NCI-H187 treated with DMSO at 0.1 percent for 48 hours (cell line): ENCODE measurements at places on chromosomes 6 and 20.

DNA sequence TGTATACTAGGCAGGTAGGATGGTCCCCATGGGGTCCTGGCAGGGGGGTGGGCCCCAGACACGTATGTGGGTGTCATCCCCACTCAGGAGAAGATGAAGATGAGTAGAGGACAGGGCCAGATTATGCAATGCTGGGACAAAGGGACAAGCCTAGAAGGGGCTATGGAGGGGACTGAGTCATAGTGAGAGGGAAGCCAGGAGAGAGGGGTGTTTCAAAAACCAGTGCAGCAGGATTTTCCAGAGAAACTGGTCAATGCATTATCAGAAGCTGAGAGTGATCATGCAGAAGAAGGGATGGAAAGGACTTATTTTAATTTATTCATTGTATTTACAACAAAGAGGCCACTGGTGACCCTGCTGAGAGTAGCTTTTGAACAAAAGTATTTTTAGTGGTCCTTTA lies 74.0 kb downstream of the PPP1R3G start:
- no peak for DNase-seq

GRCh38 chr6:39203436-39204159 lies 25.7 kb downstream of the KCNK5 start:
- DNase-seq = no peak

DNA sequence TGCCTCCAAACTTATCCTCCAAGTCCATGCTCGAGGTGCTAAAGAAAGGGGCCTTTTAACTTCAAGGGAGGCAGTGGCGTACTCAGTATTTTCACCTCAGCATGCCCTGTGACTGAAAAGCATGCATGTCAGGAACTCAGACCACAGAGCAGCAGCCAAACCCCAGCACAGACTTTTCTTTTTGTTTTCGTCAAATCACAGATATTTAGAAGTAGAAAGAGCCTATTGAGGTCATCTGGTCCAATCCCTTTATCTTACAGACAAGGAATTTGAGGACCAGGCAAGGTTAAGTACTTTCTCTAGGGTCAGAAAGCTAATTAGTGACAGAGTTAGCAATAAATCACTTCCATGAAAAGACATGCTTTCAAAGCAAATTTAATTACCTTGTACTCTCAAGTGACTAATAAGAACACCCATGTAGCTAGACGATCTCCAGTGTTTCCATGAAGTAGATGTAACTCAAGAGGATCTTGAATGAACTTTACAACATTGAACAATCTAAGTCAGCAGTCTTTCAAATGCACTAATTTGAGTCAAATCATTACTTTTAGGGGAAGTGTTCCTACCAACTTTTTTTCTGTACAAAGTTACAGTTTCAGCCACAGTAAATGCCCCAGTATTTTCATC lies 35.9 kb downstream of the MOXD1 start:
- DNase-seq = no peak

DNA sequence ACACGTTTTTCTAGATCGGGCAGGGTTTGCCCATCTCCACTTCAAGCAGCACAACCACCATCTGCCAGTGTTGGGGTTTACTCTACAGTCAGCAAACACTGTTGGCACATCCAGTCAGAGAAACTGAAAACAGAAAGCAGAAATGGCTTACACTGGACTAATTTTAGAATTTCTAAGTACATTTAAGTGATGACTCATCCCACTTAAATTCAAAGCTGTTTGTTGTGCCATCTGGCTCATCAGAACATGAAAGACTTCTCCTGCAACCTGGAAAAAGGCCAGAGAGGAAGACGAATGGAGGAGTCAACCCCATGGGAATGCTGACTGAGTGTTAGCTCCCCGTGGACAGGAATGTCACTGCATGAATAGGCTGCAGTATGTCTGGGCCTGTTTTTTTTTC lies 21.8 kb downstream of the FAM209B start:
- DNase-seq = peak; percentile 64

- DNase-seq = no peak
Observed at GRCh38 chr6:155628306-155628705, 172.7 kb upstream of the NOX3 start.

DNA sequence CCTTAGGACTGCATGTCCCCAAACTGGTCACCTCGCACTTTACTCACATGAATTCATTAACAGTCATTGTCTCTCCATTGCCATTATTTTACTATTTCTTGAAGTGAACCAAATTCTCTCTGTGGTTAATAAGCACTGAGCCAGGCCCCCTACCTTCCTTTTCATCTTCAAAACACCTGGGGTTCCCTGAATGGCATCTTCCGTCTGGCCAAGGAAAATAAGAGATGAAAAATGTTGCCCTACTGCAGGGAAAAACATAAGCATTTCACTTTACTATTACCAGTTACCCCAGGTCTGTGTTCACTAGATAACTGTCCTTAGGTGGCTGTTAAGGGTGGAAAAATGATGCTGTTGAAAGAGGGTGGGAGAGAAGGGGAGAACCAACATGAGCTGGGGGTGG lies 10.0 kb upstream of the NKX2-2 start:
- no peak for DNase-seq

GRCh38 chr6:127515234-127515793 lies 3.8 kb downstream of the MTCL3 start:
- no peak for DNase-seq

DNA sequence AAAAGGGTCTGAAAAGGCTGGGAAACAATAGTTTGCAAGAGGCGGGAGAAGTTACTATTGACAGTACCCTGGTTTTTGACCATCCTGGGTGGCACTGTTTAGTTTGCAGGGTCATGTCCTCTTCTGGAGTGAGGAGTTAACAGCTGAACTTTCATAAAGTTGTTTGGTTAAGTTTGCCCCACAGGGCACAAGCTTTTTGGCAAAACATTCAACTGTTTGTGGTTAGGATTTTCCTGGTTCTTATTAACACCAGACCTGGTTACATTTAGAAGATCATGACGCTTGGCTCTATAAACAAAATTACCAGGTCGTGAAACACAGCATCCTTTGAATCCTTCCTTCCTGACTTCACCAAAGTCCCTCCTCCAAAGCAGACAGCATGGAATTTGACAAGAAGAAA lies 106.1 kb downstream of the RIN2 start:
- no peak for DNase-seq

DNA sequence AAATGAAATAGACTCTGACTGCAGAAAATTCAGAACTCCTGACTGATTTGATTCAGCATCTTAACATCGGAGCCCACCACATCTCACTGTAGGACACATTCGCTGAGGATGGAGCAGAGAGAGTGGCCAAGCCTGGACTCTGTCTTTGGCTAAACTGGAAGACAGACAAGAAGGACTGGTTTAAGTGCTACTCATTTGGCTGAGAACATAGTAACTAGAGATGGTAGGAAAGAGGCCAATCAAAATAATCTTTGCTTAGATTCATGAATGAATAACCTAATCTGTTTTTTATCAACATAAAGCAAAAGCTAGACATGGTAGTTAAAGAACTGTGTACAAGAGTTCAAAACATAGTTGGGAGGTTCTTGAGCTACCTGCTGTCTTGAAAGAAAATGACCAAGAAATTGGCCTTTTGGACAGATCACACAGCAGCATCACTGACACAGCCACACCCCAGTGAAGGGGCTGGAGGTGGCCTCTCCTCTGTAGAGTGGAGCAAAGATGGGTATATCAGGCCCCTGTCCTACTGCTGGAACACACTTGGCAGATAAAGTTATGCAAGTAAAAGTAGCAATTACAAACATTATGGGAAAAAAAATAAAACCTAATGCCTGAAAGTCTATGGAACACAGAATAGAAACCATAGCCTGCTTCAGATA lies 87.1 kb upstream of the NT5E start:
- no peak for DNase-seq

GRCh38 chr6:139852488-139853140 lies 478.2 kb upstream of the CITED2 start:
- DNase-seq = no peak

GRCh38 chr20:51562027-51562331 lies 19.5 kb upstream of the NFATC2 start:
- DNase-seq = no peak

- no peak for DNase-seq
Observed at GRCh38 chr6:27503436-27504030, 30.6 kb upstream of the ZNF184 start.

DNA sequence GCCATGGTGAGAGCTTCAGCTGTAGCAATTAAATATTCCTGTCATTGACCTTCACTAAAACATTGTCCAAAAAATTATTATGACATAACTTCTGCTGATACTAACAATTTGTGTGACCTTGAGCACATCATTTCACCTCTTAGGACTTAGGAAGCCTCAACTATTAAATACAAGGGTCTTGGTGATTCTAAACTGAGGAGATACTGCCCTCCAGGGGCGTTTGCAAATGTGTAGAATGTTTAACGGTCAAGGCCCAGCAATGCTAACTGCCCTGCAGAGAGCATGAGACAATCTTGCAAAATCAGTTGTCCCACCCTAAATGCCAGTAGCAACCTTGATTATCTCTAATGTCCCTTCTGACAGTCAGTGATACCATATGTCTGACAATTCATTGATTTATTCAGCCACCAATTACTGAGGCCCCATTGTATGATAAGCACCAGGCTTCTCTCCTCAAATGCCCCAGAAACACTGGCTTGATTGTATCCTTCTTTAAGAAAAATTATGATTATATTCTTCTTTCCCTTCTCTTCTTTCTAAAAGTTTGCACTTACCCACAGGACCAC lies 284.1 kb upstream of the PLN start:
- DNase-seq = no peak

DNA sequence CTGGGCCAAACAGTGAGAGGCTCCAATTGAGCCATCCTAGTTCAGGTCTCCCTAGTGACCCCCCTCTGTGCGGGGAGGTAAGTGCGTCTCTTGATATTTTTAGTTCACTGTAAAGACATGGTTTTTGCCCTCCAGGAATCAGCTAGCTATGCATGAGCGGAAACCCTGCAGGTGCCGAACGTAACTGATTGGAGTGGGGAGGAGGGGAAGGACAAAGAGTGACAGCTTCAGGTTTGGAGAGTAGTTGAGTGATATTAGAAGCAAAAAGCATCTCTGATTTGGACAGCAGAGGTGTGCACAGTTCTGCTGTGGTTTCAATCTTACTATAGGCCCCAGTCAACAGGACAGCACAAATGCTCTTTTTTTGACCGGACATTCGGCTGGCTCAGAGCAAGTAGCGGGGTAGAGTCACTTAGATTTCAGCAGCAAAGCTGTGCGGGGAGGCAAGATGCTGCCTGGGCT lies 31.8 kb downstream of the TBC1D7 start:
- DNase-seq = peak; percentile 87

- no peak for DNase-seq
Observed at GRCh38 chr6:31268836-31269235, 3.1 kb downstream of the HLA-C start.

- no peak for DNase-seq
Observed at GRCh38 chr6:92114091-92114675, 1305.2 kb downstream of the EPHA7 start.

- no peak for DNase-seq
Observed at GRCh38 chr20:10682939-10683338, 9.1 kb upstream of the JAG1 start.

GRCh38 chr6:52877168-52877567 lies 32.3 kb downstream of the GSTA3 start:
- DNase-seq = no peak

DNA sequence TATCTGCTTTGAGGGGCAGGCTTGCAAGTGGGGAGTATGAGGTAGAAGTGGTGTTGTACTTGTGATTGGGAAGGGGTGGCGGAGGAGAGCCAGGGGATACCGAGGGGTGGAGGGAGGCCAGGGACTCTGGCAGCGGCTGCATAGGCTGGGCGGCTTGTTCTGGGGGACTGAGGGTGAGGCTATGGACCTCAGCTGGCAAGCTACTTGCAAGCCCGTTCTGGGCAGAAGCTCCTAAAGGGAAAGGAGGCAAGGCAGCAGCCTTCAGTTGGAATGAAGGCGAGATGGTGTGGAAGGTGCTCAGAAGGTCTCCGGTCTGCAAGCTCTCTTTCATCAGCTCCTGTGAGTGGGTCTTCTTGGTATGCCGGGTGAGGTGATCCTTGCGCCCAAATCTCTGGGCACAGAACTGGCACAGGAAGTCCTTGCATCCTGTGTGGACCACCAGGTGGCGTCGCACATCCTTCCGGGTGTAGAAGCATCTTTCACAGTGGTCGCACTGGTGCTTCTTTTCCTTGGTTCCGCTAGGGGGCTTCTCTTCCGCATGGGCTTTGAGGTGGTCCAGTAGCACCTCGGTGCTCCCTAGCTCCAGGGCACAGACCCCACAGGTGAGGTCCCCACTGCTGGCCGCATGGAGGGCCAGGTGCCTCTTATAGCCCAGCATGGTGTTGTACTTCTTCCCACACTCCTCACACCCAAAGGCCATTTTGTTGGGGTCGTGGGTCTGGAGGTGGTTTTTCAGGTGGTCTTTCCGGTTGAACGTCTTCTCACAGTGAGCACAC lies 66.0 kb downstream of the PLAGL1 start:
- DNase-seq = no peak

GRCh38 chr6:12403201-12403826 lies 113.2 kb downstream of the EDN1 start:
- DNase-seq = no peak

- no peak for DNase-seq
Observed at GRCh38 chr20:43514648-43514999, 7.1 kb downstream of the L3MBTL1 start.

- no peak for DNase-seq
Observed at GRCh38 chr6:3884007-3884745, 35.0 kb downstream of the FAM50B start.

GRCh38 chr6:111487661-111488060 lies 4.6 kb upstream of the REV3L start:
- DNase-seq = no peak

GRCh38 chr20:59404749-59405148 lies 104.3 kb downstream of the EDN3 start:
- no peak for DNase-seq

- peak; percentile 25 for DNase-seq
Observed at GRCh38 chr6:24274441-24275083, 83.3 kb downstream of the DCDC2 start.

DNA sequence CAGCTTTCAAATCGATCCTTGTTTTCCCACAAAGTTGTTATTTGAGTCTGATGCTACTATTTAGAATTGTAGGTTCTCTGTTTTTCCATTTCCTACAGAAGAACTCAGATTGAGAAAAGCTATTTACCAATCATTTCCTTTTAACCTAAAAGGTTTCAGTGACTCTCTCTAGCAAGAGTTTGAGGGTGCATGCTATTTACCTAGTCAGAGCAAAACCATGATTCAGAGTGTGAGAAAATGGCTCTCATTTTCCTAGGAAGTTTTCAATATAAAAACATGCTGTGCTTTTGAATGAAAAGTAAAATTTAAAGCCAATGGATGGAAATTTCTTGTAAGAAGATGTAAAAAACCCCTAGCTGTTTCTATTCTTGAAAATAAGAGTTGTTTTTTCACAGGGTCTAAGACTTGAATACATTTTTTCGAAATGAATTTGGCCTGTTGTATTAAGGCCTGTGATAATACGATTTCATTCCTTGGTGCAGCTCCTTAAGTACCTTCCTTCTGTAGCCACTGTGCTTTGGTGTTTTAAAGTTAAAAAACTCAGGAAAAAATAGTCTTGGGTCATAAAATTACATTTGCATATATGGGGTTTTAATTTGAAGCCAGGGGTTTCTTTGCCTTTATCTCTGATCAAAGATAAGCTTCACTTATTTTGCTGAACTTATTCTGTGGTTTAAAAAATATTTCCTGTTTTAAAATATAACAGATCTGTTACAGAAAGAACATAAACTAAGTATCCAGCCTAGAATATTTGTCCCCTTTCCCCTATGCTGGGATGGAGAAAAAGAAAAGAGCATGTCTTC lies 18.0 kb upstream of the RSPH3 start:
- DNase-seq = no peak

GRCh38 chr20:11249683-11250082 lies 575.9 kb upstream of the JAG1 start:
- DNase-seq = no peak

- DNase-seq = peak; percentile 61
Observed at GRCh38 chr6:47545223-47545622, 67.6 kb downstream of the CD2AP start.
